ENCODE measurements at places on chromosomes 13 and 19.

DNA sequence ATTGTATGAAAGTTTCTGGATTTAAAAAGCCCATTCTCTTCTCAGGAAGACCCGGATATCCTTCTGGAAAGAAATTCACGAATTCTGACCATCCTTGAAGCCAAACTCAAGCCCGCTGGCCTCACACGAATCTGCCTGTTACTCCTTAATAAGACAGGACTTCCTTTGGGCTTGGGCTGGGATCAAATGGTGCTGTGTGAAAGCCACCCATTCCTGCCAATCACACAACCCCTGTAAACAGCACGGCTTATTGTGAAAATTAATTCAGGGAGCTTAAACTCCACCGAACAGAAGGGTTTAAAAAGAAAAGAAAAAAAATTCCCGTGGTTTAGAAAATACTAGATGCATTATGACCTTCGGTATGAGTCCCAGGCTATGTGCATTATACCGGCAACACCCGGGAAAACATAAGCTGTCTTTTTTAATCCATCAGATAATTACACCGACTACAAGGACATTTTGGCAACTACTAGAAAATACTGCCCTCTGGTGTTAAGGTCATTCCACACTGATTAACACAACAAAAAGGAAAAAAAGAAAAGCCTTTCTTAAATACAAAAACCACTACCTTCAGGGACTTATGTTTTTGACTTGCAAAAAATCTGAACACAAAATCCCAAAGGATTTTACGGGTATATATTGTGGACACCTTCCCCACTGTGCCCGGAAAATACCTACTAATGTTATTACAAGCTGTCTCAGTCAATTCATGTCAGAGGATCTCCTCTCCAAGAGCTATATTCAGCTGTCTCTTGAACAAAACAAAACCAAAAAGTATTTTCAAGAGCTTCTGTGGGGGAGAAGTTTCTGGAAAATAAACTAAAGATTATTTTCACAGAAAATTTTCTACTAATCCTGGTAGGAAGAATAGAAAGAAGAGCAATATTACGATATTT lies 76.0 kb upstream of the LSM14A start:
- peak; percentile 44 for DNase-seq

GRCh38 chr19:44212250-44212865 lies at the start of gene ZNF227:
Gene ZNF227 (plus strand): TSS chr19:44212532. CDS start chr19:44217793, 5,261 bp downstream.
- peak; percentile 74 for DNase-seq

DNA sequence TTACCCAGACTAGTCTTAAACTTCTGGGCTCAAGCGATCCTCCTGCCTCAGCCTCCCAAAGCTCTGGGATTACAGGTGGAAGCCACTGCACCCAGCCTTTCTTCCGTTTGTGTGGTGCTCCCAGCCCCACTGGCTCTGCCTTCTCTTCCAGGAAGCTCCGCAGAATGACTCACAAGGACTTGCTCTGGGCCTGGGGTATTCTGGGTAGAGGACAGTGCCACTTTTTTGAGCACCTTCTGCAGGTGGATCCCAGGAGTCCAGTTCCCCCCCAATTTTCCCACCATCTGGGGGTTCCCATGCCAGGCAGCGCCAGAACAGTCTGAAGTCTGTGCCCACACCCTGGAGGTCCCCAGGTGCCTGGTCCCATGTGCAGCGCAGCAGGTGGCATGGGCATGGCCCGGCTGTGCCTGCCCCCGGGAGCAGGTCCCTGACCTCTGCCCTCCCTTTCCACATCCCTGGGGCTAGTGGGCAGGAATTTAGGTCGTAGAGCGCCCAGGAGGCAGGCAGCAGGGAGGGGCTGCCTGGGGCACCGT lies 1.6 kb downstream of the REEP6 start:
- no peak for DNase-seq

GRCh38 chr19:7729211-7729610 lies 2.7 kb downstream of the CLEC4G start:
- DNase-seq = peak; percentile 46

GRCh38 chr19:34975056-34975455 lies 11.0 kb upstream of the ZNF792 start:
- no peak for DNase-seq

DNA sequence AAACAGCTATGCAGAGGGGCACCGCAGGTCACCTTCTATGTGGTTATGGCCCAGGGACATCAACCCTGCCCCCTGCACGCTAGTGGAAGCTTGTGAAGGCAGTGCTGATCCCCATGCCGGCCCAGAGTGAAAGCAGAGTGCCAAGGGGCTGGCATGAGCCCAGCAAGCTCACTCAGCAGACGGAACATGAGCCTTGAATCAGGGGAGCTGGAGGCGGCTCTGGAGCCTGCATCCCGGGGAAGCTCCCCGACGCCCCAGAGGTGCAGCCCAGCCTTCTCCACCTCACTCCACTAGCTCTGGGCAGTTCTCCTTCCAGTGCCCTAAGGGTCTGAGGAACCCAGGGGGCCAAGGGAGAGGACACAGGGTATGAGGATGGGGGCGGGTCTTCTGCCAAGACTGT lies 19.0 kb upstream of the ISYNA1 start:
- no peak for DNase-seq

DNA sequence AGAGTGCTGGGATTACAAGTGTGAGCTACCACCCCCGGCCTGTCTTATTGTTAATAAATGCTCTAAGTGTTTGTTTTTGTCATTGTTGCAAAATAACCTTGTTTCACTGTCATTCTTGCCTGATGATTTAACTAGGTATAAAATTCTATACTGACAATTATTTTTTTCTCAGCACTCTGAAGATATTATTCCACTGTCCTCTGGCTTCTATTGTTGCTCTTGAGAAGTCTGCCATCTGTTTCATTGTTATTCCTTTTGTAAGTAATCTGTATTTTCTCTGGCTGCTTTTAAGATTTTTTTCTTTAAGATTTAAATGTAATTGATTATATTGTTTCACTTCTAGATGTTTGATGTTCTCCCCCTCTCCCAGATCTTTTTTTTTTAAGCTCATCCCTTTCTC lies 17.6 kb downstream of the ZNF420 start:
- no peak for DNase-seq

GRCh38 chr19:43318203-43318602 lies 35.3 kb upstream of the CD177 start:
- no peak for DNase-seq

DNA sequence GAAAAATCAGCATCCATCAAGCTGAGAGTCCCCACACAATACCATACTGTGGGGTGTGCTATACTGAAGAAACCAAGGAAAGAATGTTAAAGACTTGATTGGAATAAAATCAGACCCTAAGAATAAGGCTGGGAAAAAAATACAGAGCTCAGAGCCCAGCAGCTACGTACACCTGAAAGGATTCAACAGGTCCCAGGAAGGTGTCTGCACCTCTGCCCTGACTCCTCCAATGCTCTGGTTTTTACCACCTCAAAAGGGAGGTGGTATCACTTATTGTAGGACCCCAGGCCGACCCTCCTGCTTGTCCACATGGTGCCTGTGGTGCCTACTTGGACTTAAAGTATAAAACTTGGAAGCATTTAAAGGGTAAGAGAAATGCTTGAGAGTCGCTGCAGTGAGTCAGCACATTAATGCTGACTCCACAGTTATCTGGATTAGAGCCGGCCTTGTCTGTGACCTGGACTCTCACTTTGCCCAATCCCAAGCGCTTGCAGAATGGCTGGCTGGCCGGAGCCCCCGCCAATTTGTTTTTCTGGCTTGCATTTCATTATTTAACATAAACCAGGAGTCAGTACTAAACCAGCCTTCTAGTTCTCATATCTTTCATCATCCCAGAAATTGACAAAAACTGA lies 110.1 kb downstream of the FGF14 start:
- DNase-seq = no peak

GRCh38 chr19:20154636-20155035 lies 12.4 kb upstream of the ZNF486 start:
- no peak for DNase-seq

DNA sequence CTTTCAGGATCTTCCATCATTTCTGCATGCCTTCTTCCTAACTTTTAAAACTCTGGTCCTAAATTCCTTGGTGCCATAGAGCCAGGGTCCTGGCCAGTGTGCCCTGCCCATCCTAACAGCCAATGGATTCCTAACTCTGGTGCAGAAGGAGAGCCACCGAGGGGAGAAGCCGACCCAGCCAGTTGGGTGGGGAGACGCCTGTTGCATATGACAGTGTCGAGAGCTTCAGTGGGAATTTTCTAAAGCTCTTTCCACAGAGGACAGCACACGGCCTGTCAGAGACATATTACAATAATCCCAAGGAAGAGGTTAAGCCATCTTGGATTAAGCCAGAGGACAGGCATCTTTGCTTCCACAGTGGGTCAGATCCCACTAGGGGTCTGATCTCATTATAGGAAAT lies 180.4 kb downstream of the ZNF536 start:
- no peak for DNase-seq

DNA sequence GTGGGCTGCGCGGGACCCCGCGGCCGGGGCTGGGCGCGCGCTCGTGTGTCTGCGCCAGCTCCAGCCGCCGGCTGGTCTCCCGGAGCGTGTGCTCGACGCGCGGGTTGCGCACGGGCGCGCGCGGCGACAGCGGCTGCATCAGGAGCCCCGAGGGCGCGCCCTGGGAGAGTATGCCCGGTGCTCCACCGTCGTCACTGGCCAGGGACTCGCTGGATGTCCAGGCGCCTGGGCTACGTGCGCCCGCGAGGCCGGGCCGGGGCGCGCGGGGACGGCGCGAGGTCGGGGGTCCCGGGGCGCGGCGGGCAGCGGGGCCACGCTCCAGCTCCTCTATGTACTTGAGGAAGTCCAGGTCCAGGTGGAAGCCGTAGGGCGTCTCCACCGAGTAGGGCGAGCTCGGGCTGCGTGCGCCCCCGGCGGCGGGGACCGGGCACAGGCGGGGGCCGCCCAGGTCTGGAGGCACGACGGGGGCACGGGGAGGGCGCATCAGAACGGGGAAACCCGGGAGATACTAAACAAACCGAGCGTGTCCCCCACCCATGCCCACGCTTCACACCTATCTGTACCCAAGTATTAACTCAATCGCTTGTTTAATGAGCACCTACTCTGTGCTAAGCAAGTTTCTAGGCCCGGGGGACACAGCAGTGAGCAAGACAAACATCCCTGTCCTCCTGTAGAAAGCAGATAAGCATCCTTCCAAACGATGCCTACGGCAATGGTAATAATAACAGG lies 7.6 kb downstream of the KANK3 start:
- DNase-seq = peak; percentile 66

GRCh38 chr13:44058067-44058466 lies 178.4 kb downstream of the LACC1 start:
- DNase-seq = no peak

DNA sequence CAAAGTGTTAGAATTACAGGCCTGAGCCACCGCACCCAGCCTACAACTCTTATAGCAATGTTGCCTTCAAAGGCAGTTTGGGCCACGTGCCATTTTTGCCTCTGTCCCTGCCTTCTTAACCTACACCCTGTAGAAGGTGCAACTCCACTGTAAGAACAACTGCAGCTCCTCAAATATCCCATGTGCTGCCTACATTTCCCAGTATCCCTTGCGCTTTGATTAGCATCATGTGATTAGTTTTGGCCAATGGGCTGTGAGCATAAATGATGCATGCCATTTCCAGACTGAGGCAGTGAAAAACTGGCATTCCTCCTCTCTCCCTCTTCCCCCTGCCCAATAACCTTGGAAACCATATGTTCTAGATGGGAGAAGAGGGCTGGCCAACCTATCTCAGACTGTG lies 75.2 kb upstream of the MRI1 start:
- DNase-seq = peak; percentile 27

DNA sequence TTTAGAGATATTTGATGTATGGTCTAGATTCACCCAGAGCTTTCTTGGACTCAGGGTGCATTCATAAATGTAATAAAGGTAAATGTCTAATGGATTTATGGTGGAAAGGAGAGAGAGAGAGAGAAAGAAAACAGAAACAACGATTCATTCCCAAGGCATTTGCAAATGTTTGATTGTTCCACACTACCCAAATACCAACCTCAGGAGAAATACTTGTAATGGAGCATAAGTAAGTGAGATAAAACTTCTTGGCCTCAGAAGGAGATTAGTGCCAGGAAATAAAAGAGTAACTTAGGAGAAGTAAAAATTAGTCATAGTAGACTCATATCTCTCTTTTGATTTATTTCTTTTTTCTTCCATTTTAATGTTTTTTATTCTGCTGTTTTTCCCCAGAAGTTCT lies 40.6 kb upstream of the DGKH start:
- DNase-seq = no peak

DNA sequence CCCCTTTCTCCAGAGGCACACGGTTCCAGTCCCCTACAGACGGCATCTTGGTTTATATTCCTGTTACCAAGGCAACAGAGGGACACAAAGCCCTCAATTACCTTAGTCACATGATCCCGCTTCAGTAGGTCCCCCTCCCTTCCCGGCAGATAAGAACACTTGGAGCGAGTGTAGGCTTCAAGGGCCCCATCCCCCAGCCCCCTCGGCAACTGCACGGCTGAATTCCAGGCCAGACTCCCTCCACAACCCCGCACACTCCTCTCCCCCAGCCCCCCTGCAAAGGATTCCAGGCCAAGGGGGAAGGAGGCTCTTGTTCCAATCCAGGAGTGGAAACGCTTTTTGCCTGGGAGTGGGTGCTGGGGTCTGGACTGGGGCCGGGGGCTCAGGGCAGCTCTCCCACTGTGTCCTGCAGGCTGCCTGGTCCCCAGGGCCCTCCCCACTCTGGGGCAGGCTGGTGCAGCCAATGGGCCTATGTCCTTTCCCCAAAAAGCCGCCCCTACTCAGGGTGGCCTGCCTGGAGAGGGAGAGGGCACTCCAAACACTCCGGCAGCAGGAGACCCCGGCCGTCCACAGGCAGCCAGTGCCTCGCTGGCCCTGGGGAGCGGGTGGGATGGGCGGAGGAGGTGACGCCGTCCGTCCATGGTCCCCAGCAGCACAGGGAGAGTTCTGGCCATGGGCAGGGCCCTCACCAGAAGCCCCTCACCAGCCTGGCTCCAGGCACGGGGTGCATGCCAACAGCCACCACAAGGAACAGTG lies 62.6 kb downstream of the MLLT1 start:
- DNase-seq = no peak

DNA sequence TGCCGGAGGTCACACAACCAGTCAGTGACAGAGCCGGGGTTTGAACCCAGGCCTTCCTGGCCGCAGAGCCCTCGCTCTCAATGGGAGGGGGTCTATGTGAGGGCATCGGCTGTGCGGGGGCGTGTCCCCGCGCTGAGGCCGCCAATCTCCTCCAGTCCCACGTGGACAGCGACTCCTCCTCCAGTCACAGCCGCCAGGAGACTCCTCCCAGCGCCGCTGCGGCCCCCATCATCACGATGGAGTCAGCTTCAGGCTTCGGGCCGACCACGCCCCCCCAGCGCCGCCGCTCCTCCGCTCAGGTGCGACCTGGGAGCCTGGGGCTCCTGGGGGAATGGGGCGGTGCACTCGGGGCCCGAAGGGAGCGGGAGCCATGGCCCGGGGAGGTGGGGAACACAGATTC lies 6.0 kb downstream of the SPRED3 start:
- peak; percentile 84 for DNase-seq

DNA sequence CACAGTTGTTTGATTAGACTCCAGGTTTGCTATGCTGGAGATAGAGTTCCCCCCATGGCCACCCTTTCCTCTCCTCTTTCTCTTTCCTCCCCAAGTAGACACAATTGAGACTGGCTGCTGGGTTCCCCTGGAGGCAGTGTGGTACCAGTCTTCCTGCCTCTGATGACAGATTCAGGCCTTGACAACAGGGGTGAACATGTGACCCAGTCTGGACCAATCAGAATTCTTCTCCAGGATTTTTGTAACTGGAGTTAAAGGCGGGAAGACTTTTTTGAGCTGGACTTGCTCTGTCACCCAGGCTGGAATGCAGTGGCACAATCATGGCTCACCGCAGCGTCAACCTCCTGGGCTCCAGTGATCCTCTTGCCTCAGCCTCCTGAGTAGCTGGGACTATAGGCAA lies 48.7 kb downstream of the CCNE1 start:
- no peak for DNase-seq

- no peak for DNase-seq
Observed at GRCh38 chr19:16588824-16589577, 16.8 kb upstream of the SLC35E1 start.
